ENCODE measurements at places on chromosomes 4 and X.

DNA sequence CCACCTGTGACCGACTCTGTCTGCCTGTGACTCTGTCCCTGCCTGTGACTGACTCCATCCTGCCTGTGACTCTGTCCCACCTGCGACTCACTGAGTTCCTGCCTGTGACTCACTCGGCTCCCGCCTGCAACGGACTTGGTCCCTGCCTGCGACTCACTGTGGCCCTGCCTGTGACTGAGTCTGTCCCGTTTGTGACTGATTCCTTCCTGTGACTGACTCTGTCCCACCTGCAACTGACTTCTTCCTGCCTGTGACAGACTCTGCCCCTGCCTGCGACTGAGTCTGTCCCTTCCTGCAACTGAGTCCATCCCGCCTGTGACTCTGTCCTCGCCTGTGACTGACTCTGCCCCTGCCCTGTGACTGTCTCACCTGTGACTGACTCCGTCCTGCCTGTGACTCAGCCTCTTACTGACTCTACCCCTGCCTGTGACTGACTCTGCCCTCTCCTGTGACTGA is 9.6 kb upstream of the UVSSA start:
- DNase-seq: no peak

- DNase-seq: no peak
Measured at GRCh38 chrX:112760697-112761096, 79.9 kb downstream of the AMOT start.

- DNase-seq: no peak
Measured at GRCh38 chr4:129113434-129113833, 17.5 kb downstream of the C4orf33 start.

- DNase-seq: no peak
Measured at GRCh38 chr4:169404960-169405359, 134.2 kb upstream of the SH3RF1 start.

GRCh38 chrX:96861218-96861617 is 22.5 kb upstream of the RPA4 start:
- no peak for DNase-seq

GRCh38 chrX:9724711-9725110 is 40.9 kb downstream of the GPR143 start:
- no peak for DNase-seq

Data from coronary artery (tissue), 2 donors.